ENCODE measurements at places on chromosomes 3 and 15. TPM values are rescaled to one million over a fixed set of nuclear protein-coding genes. Genes with fewer than 3 reads are reported as not detected.

PRKAR2A gene
- total RNA-seq: 52.2 TPM

CFAP161 gene
- total RNA-seq: 0.91 TPM

ONECUT1 gene
- total RNA-seq: not detected

SLC12A1 gene
- total RNA-seq: not detected

LMOD3 gene
- 154 TPM for total RNA-seq

GTPBP8 gene
- 28.5 TPM for total RNA-seq

RBPMS2 gene
- total RNA-seq: 276 TPM

LRRC15 gene
- 0.14 TPM for total RNA-seq

COL6A5 gene
- not detected for total RNA-seq

KPNA1 gene
- 64.9 TPM for total RNA-seq

CD200 gene
- total RNA-seq: 1.1 TPM

CCR8 gene
- total RNA-seq: not detected

ECE2 gene
- total RNA-seq: not detected
